ENCODE measurements at places on chromosomes 3 and 15. TPM values are rescaled to one million over a fixed set of nuclear protein-coding genes. Genes with fewer than 3 reads are reported as not detected.

DNA sequence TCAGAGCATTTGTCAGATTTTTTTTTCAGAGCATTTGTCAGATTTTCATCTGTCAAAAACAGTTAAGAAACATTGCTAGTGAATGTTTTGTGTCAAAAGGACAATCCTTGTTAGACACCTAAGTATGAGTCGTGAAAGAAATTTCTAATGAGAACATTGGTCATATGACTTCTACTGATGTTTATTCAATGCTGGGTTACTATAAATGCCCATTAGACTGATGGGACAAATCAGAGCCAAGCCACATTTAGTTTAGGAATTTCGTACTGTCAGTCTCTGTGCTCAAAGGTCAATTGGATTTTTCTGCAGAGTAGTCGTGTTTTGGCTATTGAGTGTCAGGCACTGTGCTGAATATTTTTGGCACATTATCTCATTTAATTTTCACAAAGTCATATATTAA is 31.6 kb downstream of the TSC22D2 start:
- peaks cover 4% of the 10 kb centered on the region for H3K36me3 ChIP-seq
- no peaks in the 10 kb centered on the region for H3K27me3 ChIP-seq
- no peak for DNase-seq

- H3K36me3 ChIP-seq, result no peaks in the 10 kb centered on the region
- no peak for DNase-seq
- H3K27me3 ChIP-seq, result no peaks in the 10 kb centered on the region
- no peak overlapping the region for H3K27ac ChIP-seq
- H3K4me3 ChIP-seq, result no peak overlapping the region
- no peaks in the 10 kb centered on the region for H3K4me1 ChIP-seq
Measured at GRCh38 chr15:35720019-35720418, 174.1 kb upstream of the DPH6 start.

DNA sequence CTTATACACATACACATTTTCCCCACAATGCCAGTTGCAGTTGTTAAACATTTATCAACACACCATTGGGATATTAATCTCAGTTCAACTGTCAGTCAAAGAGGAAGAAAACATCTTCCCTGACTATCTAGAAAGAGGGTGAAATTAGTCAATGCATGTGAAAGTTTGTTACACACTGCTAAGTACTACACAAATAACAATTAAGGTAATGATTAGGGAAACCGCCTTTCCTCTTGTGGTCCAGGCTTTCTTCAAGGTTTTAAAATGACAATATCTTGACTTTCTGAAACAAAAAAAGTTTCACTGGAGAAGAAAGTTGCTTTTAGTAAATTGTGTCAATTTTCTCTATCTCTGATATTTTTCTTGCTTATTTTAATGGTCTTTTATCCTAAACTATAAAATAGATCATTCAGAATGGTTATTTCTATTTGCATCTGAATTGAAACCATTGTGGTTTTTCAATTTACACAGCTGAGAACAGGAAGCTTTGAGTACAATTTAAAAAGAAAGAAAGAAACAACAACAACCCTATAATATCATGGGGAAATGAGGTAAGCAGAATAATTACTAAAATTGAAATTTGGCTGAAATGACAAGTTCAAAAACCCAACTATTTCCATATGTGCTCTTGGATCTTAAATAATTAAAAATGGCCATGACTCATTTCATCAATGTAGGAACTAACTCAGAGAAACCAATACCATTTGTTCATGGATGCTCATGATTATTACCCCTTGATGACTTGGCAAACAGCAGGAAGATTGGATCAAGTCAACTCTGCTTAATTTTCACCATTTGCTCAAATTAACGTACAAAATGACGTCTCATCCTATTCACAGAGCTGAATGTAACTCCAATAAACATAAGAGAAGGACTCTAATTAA is 31.7 kb downstream of the GPR149 start:
- DNase-seq, result no peak
- H3K4me1 ChIP-seq, result no peaks in the 10 kb centered on the region
- H3K36me3 ChIP-seq, result no peaks in the 10 kb centered on the region
- H3K27me3 ChIP-seq, result no peaks in the 10 kb centered on the region
- H3K4me3 ChIP-seq, result no peak overlapping the region

DNA sequence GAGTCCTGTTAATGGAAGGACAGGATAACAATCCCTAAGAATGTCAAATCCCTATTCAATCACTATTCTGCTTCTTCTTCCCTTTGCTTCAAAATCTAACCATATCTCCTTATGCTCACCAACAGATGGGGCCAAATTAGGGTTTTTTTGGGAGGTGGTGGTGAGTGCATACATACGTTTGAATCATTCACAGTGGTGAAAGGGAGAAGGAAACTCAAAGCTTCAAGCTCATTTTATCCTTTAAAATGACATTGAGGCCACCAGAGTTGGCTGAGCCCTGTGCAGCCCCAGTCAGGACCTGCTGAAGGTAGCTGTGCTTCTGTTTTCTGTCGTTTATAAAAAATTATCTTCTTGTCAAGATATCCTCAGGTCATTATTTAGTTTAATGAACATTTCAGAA is 607.5 kb upstream of the AGTR1 start:
- no peak for DNase-seq
- no peaks in the 10 kb centered on the region for H3K27me3 ChIP-seq
- H3K27ac ChIP-seq, result no peak overlapping the region
- no peaks in the 10 kb centered on the region for H3K36me3 ChIP-seq
- no peaks in the 10 kb centered on the region for H3K4me1 ChIP-seq
- no peak overlapping the region for H3K4me3 ChIP-seq

- DNase-seq, result peak; percentile 49
- no peak overlapping the region for H3K27ac ChIP-seq
- peak overlapping the region; percentile 18 for H3K4me3 ChIP-seq
Measured at GRCh38 chr3:72487078-72487765, 361.0 kb downstream of the SHQ1 start.

DNA sequence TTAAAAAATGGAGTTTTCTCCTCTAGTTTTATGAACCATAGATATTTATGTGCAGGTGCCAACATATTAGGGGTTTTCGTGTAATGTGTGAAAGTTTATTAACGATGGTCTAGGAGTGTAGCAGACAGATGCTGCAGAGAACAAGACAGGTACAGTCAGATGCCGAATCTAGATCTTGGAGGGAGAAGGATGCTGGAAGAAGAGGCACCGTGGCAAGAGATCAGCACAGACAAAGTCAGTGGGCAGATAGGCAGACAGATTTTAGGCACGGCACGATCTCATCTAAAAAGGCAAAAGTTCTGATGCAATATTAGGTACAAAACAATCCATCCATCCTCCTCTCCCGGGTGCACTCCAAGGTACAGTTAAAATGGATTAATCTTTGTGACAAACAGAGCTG is 161.6 kb downstream of the TIGIT start:
- no peaks in the 10 kb centered on the region for H3K36me3 ChIP-seq
- peaks cover 9% of the 10 kb centered on the region for H3K4me1 ChIP-seq
- no peaks in the 10 kb centered on the region for H3K27me3 ChIP-seq
- H3K4me3 ChIP-seq, result peak overlapping the region; percentile 80

GRCh38 chr3:186151077-186151971 is 42.4 kb upstream of the ETV5 start:
- no peaks in the 10 kb centered on the region for H3K36me3 ChIP-seq
- H3K27ac ChIP-seq, result no peak overlapping the region
- no peaks in the 10 kb centered on the region for H3K27me3 ChIP-seq
- no peaks in the 10 kb centered on the region for H3K4me1 ChIP-seq
- no peak for DNase-seq

GRCh38 chr3:69986419-69986818 is 13.1 kb upstream of the SAMMSON start:
- peaks cover 9% of the 10 kb centered on the region for H3K4me1 ChIP-seq
- no peaks in the 10 kb centered on the region for H3K27me3 ChIP-seq
- H3K27ac ChIP-seq, result no peak overlapping the region

- no peaks in the 10 kb centered on the region for H3K36me3 ChIP-seq
- H3K4me1 ChIP-seq, result no peaks in the 10 kb centered on the region
- no peak overlapping the region for H3K4me3 ChIP-seq
- no peak for DNase-seq
- H3K27me3 ChIP-seq, result no peaks in the 10 kb centered on the region
- H3K27ac ChIP-seq, result no peak overlapping the region
Measured at GRCh38 chr3:118636841-118637240, 397.8 kb downstream of the IGSF11 start.

GRCh38 chr3:94734206-94734605 is 671.3 kb downstream of the NSUN3 start:
- H3K4me1 ChIP-seq, result no peaks in the 10 kb centered on the region
- no peaks in the 10 kb centered on the region for H3K27me3 ChIP-seq
- H3K4me3 ChIP-seq, result no peak overlapping the region

- H3K27me3 ChIP-seq, result no peaks in the 10 kb centered on the region
- no peak for DNase-seq
- H3K4me1 ChIP-seq, result peaks cover 100% of the 10 kb centered on the region
- H3K4me3 ChIP-seq, result no peak overlapping the region
Measured at GRCh38 chr15:65081758-65082157, 5.2 kb downstream of the KBTBD13 start.

DNA sequence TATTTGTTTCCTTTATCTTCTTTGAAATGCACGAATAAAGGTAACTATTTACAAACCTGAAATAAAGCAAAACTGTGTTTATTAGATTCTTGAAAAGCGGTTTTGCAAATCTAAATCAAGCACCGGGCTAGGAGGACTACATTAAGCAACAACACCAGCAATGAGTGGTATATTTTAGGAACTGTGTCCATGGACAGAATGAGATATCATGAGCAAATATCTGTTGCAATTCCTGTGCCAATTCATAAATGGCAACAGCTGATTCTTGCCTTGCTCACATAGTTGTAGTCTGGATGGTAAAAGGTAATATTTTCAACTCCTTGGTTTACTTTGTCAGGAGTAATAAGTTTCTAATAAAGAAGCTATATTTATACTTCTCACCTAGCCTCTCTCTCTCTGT is 403.3 kb downstream of the LPP start:
- no peak for DNase-seq
- H3K27ac ChIP-seq, result no peak overlapping the region
- peaks cover 60% of the 10 kb centered on the region for H3K4me1 ChIP-seq
- no peaks in the 10 kb centered on the region for H3K27me3 ChIP-seq

- no peaks in the 10 kb centered on the region for H3K4me1 ChIP-seq
- no peaks in the 10 kb centered on the region for H3K27me3 ChIP-seq
- no peaks in the 10 kb centered on the region for H3K36me3 ChIP-seq
Measured at GRCh38 chr3:126389794-126390146, 4.9 kb upstream of the CFAP100 start.

DNA sequence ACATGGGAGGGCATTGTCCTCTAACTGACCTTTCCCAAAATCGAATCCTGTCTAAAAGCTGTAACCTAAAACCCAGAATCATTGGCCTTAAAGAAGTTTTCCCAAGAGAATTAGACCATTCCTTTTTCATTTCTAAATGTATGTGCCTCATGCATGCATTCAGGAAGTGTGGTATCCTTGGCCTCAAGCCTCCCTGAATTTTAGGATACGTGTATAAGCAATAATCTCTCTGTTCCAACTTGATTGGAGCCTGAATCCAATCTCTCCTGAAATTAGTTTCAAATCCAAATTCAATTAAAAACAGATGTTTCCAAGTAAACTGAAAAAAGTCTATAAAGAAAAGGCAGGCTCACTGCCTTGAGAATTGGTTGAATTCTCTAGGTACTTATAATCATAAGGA is 86.0 kb upstream of the VEPH1 start:
- no peak overlapping the region for H3K4me3 ChIP-seq
- H3K36me3 ChIP-seq, result no peaks in the 10 kb centered on the region
- no peak for DNase-seq
- H3K27me3 ChIP-seq, result no peaks in the 10 kb centered on the region

- no peaks in the 10 kb centered on the region for H3K27me3 ChIP-seq
- no peak for DNase-seq
- no peaks in the 10 kb centered on the region for H3K36me3 ChIP-seq
- H3K4me3 ChIP-seq, result no peak overlapping the region
Measured at GRCh38 chr3:71936681-71937080, 151.7 kb upstream of the PROK2 start.

DNA sequence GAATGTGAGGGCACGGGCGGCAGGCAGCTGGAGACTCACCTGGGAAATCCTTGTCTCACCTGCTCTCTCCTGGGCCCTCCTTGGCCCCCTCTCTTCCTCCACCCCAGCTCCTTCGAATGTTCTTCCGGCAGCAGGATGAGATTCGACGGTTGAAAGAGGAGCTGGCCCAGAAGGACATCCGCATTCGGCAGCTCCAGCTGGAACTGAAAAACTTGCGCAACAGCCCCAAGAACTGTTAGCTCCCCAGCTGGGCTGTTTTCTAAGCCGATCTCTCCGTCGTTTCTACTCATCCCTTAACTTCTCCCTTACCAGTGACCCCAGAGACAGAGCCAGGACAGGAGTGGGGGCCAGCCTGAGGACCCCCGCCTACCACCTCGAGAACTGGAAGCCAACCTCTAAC is 95.0 kb downstream of the ANP32A start:
- no peak overlapping the region for H3K4me3 ChIP-seq
- H3K27ac ChIP-seq, result no peak overlapping the region
- peaks cover 6% of the 10 kb centered on the region for H3K4me1 ChIP-seq
- no peak for DNase-seq

DNA sequence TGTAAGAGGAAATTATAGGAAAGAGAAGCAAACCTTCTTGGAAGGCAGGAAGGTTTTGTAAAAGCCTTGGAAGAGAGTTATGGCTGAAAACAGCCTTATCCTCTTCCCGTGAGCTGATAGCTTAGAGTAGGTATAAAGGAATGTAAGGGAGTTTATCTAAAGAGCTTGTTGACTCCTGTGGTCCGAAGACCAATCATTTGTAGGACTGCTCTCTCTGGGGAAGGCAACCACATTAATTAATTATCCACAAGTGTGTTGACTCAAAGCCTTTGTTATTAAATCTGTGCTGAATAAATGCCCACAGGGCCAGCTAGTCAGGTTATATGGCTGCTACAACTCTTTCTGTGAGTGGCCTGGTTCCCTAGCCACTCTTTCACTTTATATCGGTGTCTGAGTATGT is 452.1 kb upstream of the RASGRP1 start:
- no peaks in the 10 kb centered on the region for H3K36me3 ChIP-seq
- H3K27me3 ChIP-seq, result no peaks in the 10 kb centered on the region
- H3K27ac ChIP-seq, result no peak overlapping the region
- no peak for DNase-seq
- no peaks in the 10 kb centered on the region for H3K4me1 ChIP-seq

DNA sequence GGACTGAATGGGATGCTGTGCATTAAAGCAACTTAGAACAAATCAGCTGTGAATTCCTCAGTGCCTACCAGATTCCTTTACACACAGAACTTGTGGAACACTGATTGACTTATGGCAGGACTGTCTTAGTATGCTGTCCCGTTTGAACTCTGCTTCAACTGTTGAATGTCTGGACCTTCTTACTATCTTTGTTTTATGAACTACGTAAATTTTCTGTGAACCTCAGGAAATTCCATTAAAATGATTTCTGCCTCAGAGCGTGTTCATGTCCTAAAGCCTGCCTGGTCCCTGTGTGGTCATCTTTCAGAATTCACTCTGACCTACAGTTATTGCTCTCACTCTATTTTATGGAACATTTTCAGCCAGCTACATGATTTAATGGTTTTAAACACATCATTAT is 29.4 kb upstream of the FBN1 start:
- no peak for DNase-seq
- H3K4me3 ChIP-seq, result no peak overlapping the region
- H3K4me1 ChIP-seq, result no peaks in the 10 kb centered on the region

Gene XCR1
- not detected for total RNA-seq

Gene HSPBAP1
- 8.2 TPM for total RNA-seq

Gene EPHB3
- 5.0 TPM for total RNA-seq
